ENCODE measurements at places on chromosomes 16 and 17.
A peak's percentile ranks its signal among the peaks of the same experiment; 100 is the strongest.

DNA sequence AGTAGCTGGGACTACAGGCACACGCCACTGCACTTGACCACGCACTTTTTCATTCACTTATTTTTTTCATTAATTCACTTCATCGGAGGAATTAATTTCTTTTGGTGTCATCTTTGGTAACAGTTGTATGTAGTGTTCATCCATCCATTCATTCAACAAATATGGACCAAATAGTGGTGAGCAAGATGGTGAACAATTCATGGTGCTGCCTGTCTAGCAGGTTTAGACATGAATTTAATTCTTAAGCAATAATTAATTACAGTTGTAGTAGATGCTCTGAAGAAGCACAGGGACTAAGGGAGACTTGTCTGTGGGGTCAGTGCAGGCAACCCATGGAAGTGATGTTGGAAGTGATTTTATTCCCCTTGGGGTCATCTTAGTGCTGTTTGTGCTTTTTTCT, 22.4 kb downstream of the GDE1 start:
- DNase-seq = no peak

DNA sequence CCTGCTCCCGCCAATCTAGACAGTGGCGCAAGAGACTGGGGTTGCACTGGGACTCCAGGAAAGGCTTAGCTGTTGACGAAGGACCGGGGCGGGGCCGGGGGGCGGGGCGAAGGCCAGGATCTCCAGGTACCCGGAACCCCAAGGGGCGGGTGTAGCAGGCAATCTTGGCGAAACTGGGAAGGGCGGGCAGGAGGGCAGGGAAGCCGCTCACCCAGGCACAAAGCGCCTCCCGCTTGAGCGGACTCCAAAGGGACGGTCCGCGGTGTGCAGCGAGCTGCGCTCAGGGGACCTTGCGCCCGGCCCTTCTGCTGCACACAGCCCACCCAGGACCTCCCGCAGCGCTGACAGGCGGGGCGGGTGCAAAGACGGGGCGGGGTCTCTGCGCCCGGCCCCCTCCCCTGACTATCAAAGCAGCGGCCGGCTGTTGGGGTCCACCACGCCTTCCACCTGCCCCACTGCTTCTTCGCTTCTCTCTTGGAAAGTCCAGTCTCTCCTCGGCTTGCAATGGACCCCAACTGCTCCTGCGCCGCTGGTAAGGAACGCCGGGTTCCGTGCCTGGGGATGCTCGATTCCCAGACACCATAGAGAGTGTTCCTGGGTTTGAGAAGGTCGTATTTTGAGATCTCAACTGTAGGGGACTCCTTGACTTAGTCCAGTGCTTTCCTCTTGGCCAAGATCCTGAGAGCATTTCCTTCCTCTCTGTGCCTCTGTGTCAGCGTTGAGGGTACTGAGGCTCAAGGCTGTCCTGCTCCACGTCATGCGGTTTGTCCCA, at the start of gene MT1F:
Gene MT1F (plus strand): TSS at position 405 of the 772 bp plus-strand sequence. CDS start 100 bp downstream, at position 505.
- peak; percentile 81 for DNase-seq

DNA sequence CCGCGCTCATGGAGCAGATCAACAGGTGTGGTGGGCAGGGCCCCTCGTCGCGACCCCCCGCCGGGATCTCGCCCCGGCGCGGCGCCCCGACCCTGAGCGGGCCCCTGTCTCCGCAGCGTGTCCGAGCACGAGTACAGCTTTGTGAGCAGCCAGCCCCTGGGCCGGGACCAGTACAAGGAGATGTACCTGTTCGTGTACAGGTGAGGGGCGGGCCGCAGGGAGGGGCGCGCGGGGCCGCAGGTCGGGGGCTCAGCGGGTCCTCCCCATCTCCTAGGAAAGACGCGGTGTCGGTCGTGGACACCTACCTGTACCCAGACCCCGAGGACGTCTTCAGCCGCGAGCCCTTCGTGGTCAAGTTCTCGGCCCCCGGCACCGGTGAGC, 848 bp downstream of the DNASE1L2 start:
- no peak for DNase-seq

GRCh38 chr16:55056585-55057401, 126.1 kb downstream of the IRX5 start:
- no peak for DNase-seq

GRCh38 chr17:42284024-42284369, 4.3 kb upstream of the STAT5A start:
- DNase-seq = no peak

DNA sequence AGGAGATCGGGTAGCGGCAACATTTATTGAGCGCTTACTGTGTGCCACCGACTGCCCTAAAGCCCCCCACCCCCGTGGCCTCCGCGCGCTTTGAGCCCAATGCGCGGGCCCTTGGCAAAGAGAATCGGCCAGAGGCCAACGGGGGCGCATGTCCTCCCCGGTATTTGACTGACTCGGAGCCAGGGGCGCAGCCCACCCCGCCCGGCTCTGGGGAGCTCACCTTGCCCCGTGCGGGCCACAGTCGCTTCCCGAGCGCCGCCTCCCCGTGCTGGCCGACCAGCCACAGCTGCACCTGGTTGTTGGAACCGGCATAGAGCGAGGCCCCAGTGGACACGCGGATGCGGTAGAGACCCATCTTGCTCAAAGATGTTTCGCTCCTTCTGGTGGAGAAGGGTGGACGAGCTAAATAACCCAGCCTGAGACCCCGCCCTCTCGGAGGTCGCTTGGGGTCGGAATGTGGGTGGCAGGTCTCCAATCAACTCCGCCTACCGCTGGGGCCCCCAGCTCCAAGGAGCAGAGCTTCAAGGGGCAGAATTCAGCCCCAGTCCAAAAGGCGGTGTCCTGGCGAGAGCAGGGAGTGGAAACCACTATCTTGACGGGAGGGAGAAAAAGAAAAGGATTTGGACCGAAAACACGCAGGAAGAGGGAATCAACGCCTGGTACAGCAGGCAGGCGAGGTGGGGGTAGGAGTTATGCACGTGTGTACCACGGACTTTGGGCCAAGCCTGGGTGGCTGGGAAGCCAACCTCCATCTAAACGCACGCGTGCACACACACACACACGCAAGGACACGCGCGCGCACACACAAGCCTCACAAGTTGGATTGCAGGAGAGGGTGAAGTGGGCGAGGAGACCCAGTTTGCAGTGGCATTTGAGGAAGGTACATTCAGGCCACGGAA, at the start of gene ALOX15:
Gene ALOX15 (minus strand): TSS at position 382 of the 899 bp plus-strand sequence. CDS start 27 bp downstream, at position 355.
- DNase-seq = no peak

DNA sequence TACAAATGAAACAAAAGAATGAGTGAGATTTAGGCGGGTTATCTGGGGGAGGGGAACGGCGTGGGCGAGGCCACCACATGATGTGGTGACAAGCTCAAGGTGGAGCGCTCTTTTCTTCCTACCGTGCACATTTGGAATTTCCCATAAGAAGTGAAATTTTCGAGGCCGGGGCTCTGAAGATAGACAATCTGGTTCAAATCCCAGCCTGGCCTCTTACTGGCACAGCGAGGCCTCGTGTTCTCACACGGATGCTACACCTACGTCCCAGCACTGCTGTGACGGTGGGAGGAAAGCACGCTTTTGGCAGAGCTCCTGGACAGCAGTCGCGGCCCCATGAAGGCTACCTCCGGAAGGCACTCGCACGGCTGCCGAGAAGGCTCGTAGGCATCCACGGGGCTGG, 25.2 kb downstream of the ZDHHC7 start:
- DNase-seq = no peak

GRCh38 chr16:81779536-81780320, 637 bp downstream of the PLCG2 start:
- peak; percentile 50 for DNase-seq

GRCh38 chr17:75487351-75488070, 27.8 kb downstream of the CASKIN2 start:
- DNase-seq = no peak

DNA sequence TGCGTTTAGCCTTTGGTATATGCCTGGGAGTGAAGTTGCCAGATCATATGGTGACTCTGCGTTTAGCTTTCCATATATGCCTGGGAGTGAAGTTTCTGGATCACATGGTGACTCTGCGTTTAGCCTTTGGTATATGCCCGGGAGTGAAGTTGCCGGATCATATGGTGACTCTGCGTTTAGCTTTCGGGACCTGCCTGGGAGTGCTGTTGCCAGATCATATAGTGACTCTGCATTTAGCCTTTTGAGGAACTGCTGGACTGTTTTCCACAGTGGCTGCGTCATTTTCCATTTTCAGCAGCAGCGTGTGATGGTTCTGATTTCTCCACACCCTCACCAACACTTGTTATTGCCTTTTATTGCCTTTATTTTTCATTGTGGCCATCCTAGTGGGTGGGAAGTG, 73.0 kb downstream of the OR1D5 start:
- DNase-seq = no peak

DNA sequence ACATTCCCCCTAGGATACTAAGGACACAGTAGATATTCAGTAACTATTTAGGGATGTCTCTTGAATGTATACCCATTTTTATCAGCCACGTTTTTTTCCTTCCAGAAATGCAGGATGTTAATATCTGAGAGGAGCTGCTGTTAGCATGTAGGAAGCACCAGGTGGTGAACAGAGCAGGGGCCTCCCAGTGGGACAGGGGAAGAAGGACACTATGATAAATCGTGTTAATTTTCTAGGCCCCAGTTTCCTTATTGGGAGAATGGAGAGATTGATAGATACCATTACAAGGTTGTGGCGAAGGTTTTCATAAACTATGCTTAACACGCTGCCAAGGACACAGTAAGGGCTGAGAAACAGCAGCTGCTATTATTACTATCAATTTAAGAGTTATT, 45.4 kb downstream of the PRSS54 start:
- DNase-seq = no peak

DNA sequence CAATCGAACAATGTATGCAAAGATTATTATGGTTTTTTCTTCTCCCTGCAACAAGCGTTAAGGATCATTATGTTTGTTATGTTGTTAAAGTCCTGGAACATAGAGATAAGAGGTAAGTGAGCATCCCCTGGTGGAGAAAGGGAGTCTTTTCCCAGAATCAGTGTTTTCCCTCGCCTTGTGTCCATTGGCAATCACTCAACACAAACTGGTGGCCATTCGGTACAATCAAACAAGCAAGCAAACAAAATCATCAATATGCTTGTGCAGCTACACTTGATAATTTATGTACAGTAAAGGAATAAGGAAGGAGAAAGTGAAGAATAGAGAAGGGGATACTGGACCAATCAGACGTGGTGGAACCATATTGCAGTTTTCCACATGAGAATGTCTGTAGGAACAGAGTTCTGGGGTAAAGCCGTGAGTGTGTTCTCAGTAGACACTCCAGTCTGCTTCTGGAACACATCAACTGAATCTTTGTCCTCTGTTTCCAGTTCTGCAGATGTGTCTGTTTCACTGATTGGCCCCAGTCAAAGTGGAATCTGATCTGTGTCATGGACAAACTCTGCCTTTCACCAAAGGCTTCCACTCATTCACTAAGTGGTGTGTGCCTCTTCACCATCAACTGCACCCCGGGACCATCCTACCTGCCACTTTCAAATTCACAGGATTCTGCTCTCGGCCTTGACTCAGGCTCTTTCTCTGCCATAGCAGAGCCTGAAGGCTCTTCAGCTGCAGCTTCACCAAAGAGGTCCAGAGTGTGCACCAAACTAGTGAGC, 169.5 kb downstream of the AHSP start:
- peak; percentile 37 for DNase-seq

GRCh38 chr16:52227851-52228250, 319.1 kb downstream of the TOX3 start:
- no peak for DNase-seq

DNA sequence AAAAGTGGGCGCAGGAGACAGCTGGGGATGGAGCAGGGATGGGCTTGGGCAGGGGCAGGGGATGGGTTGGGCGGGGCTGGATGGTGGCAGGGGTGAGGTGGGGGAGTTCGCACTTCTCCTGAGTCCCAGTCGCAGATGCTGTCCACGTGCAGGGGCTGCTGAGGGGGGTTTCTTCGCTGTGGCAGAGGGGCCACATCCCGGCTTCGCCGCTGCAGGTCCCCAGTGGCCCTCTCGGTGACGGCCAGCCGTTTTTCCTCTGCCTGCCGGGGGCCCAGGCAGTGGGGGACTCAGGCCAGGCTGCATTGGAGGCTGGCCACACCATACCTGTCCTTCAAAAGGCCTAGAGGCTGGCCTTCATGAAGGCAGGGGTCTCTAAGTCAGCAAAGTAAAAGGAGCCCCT, 8.3 kb downstream of the EVPL start:
- no peak for DNase-seq

DNA sequence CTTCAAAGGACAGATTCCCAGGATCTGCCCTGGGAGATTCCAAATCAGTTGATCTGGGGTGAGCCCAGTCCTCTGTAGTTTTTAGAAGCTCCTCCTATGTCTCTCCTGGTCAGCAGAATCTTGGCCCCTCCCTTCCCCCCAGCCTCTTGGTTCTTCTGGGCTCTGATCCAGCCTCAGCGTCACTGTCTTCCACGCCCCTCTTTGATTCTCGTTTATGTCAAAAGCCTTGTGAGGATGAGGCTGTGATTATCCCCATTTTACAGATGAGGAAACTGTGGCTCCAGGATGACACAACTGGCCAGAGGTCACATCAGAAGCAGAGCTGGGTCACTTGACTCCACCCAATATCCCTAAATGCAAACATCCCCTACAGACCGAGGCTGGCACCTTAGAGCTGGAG, 840 bp upstream of the CDH5 start:
- no peak for DNase-seq

DNA sequence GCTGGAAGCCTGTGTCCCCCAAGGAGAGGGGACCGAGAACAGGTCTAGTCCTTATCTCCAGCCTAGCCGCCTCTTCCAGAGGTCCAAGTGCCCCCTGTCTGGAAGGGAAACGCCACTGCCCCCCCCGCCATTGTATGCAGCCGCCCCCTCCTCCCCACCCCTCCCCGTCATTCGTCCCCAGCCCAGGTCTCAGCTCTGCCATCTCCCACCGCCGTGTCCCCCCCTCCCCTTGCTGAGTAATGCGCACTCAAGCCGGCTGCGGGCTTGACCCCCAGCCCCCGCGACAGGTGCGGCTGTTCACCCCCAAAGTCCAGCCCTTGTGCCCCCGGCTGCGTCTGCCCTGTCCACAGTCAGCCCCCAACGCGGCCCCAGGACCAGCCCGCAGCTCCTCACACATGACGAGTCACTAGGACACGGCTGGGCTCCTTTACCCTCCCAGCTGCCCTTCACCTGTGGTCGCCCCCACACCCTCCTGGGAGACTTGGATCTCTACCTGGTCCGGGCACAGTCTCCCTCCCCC, 622 bp downstream of the GPRC5B start:
- DNase-seq = no peak

DNA sequence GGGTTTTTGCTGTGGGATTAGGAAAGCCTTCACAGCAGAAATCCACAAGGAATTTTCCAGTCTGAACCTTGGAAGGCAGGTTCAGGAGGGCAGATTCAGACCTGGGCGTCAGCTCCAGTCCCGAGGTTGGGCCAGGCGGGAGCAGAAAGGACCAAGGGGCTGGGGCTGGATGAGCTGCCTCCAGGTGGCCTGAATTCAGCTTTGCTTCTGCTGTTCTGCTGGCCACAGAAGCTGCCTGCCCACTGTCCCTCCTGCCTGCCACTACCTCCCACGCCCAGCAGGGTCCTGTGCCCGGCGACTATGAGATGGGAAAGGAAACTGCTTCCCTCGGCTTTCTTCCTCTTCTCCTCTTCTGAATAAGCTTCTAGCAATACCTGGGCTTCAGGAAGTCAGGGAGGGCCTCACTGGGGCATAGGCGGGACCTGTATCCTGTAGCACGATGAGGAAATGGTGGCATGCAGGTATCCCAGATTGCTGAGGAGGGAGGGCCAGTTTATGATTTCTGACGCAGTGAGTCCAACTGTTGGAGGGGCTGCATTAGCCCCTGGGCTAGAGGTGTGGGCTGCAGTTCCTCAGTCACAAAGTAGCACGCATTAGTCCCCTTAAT, 18.4 kb downstream of the TBX4 start:
- DNase-seq = peak; percentile 81
